ENCODE measurements at places on chromosomes 16 and 17.
A peak's percentile ranks its signal among the peaks of the same experiment; 100 is the strongest.

DNA sequence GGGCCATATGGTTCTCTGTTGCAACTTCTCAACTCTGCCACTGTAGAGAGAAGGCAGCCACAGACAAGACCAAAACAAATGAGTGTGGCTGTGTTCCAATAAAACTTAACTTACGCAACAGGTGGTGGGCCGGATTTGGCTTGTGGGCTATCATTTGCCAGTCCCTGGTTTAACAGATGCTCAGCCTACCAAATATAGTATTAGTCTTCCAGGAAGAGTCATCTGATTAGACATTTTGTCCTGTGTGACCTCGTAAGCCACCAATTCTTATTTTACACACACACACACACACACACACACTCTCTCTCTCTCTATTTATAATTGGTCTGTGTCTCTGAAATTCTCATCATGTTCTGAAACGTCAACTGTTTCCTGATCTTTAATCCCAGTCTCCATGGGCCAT lies 245.9 kb downstream of the XYLT1 start:
- DNase-seq: no peak

DNA sequence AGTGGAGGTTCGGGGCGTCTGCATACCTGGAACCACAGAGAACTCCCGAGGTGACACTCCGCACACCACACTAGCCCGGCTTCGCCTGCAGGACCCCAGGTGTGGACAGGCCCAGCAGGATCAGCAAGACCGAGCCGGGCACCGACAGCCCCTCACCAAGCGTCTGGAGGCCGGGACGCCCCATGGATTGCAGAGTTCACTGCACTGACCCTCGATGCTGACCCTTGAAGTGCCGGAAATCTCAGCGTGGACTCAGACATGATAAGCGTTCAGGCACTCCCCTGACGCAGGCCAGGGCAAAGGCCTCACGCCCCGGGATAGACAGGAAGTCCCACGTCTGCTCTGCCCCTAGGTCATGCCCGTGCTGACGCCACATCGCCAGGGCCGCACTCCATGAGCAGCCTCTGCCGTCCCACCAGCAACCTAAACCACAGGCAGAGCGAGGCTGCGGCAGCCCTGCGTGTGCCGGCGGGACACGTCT lies 26.0 kb downstream of the ACSF3 start:
- no peak for DNase-seq

GRCh38 chr16:54174201-54174600 lies 112.4 kb downstream of the IRX3 start:
- no peak for DNase-seq

GRCh38 chr16:84649511-84649861 lies 1.2 kb downstream of the KLHL36 start:
- DNase-seq: no peak

DNA sequence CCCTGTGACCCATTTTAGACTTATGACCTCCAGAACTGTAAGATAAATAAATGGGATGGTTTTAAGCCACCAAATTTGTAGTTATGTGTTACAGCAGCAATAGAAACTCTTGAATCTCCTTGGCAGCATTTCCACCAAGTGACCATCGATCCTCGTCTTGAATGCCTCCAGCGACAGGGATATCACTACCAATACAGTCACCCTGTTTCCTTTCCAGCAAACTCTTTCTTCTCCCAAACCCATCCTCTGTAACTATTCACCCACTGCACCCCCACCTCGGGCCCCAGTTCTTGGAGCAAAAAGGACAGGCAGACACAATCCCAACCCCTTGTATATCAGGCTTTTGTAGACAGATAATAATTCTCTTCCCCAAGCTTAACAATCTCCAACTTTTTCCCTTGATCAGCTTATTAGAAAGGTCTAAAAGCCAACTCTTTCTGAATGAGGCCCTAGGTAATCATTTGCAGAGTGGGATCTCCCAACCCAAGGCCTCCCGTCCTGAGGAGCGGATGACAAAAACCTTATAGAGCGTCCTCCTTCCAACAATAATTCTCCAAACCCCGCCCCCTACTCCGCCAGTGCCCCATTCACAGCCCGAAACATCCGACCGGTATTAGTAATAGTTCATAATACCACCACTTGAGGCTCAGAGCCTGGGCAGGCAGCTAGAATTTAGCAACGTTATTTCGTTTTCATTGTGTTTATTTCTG lies 14.7 kb upstream of the PLLP start:
- DNase-seq: no peak

DNA sequence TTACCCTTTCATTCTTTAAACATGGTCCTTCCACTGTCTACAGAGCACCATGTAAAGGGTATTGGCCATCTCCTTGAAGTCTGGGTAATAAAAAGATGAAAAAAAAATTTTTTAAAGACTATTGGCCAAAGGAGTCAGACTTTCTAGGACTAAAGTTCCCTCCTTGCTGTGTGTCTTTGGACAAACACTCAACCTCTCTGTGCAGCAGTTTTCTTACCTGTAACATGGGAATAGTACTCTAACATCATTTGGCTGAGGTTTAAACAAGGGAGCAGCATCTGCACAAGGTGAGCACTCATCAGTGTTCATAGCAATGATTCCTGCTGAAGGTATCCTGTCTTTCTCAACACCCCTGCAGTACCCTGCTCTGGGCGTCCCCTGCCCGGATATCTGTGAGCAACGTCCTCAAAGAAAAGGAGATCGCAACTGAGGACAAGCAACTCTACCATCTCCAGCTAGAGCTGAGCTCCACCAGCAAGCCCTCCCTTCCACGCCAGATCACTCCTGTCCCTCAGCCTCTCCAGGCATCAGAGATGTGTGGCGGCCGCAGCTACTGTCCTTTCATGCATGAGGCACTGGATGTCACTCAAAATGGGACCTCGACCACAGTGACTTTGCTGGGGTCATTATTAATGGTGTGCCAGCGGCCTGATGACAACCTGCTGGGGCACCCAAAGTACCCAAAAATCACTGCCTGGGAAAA lies 29.5 kb upstream of the RPH3AL start:
- DNase-seq: no peak

GRCh38 chr17:46940692-46941404 lies 17.9 kb downstream of the GOSR2 start:
- peak; percentile 83 for DNase-seq

- DNase-seq: no peak
These were observed 81.9 kb upstream of the HNF1B start for GRCh38 chr17:37826497-37827430.

DNA sequence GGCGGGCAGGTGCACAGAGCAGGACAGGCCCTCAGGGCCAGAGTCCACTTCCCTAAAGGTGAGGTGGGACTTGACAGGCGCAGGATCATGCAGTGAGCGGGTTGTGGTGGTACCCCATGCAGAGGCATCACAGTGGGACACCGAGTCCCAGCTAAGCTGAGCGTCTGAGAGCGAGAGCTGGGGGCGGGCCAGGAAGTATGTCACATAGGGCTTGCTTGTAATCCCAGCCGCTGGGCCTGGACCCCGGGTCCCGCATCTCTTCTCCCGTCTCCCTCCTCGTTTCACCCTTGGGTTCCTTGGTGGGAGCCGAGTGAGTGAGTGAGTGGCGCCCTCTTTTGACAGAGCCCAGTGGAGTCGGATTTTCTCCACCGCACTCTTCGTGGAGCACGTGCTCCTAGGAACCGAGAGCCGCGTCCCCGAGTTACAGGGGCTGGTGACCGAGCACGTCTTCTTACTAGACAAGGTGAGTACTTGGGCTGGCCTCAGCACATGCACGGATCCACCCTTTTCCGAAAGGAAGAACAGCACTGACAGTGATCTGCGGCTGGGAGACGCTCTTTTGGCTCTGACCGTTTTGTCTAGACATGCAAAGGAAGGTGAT lies 50.8 kb upstream of the ENDOV start:
- no peak for DNase-seq

- no peak for DNase-seq
These were observed 24.5 kb upstream of the DNAH17 start for GRCh38 chr17:78601577-78602190.

DNA sequence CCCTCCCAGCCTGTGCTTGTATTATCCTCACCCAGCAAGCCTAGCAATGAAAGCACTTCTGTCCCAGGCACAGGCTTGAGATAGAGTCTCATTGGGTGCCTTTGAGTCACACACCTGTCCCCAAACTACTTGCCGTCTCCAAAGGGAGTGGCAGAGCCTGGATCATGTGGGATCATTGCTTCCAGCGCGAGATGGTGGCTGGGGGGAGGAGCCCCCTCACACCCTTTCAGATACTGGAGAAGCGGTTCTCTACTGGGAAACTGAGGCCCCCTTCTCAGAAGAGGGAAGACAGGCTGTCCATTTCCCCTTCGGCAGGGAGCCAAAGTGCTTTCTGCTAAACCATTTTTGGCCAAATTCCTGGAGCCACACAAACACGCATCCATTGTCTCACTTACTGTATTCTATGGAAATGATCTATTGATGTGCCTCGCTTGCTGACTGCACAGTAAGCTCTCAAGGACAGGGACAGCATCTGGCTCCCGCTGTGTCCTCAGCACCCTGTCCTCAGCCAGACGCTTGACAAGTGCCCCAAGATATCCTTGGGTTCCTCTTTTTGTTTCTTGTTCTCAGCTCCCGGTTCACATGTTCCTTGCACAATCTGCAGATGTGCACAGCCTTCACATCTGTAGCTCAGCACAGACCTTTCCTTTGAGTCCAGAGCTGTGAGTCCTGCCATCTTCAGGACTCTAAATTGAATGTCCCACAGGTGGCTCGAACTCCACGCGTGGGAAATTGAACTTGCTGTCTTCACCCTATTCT lies 26.0 kb upstream of the DLX3 start:
- DNase-seq: no peak

DNA sequence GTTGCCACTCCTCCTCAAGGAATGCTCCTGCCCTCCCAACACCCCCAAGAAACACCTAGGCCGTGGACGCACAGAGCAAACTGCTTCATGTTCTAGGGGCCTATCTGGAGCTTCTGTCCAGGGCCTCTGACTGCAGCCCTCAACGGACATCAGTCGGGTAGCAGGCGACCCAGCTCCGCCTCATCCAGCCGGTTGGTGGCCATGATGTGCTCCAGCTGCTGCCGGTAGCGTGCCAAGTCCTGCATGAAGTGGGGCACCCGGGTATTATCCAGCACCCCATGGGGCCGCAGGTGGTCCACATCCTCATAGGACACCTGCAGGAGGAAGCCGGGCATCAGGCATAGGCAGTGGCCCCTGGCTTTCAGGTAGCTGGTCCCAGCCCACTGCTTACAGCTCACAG lies 6.3 kb downstream of the NOL3 start:
- no peak for DNase-seq

DNA sequence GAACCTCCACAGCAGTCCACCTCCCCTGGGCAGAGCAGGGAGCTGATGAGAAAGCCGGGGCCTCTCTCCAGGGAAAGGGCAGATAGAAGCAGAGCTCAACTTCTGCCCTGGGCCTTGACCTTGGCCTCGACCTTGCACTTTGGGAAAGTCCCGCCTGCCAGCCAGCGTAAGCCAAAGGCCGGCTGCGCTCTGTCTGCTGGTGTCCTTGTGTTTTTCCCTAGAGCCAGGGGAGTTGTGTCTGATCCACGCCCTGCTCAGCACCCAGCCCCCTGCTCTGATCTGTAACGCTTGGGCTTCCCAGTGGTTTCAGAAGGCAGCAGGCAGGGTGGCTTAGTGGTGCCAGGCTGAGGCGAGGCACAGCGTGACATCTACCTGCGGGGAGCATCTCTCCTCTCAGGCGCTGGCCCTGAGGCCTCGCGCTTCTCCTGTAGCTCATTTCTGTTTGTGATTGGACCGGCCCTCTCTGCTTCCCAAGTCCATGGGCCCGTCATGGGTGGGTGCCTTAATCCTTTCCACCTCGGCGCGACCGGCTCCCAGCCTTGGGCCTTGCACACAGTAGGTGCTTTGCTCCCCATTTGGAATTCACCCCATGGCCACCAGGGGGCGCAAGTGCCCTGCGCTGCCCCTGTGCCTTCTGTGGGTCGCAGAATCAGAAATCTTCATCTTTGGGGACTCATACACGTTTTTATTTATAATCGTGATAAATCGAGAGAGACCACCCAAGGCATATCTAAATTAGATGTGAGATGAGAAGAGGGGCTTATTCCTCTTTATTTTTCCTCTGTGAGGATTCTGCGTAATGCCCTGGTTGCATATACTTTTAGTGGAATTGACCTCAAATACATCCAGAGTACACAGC lies 24.2 kb downstream of the SGSH start:
- DNase-seq: no peak

GRCh38 chr17:48734333-48735061 lies 5.9 kb upstream of the HOXB13 start:
- DNase-seq: no peak

DNA sequence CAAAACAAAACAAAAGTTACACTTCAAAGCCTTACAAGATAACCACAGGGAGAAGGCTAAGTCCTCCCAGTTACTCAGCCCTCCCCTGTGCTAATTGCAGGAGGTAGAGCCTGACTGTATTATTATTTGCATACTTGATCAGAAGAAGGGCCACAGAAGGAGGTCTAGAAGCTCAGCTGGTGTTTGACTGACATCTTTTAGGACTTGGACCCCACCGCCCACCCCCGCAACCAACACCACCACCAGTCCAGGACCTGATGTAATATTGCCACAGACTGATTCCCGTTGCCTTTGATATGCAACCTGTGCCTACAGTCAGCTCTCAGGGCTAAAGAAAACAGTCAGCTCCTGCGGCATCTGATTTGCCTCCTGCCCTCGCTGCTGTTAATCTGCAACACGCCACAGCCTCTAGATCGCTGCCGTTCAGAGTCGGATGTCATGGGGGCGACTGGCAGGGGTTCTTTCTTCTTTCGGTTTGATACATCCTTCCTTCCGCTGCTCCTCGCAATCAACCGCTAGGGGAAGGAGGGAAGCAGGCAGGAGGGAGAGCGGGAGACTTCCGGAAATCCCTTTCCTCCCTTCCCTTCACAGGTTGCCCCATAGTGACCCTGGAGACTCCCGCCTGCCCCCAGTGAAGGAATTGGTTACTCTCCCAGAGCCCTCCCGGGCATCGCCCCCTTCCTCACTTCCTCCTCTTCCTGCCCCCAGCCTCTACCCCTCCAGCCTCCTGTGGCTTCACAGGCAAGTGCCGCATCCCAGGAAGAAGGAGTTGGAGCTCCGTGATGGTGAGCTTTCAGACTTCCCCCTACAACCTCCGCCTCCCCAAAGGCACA lies 90.5 kb upstream of the SOX9 start:
- DNase-seq: no peak

DNA sequence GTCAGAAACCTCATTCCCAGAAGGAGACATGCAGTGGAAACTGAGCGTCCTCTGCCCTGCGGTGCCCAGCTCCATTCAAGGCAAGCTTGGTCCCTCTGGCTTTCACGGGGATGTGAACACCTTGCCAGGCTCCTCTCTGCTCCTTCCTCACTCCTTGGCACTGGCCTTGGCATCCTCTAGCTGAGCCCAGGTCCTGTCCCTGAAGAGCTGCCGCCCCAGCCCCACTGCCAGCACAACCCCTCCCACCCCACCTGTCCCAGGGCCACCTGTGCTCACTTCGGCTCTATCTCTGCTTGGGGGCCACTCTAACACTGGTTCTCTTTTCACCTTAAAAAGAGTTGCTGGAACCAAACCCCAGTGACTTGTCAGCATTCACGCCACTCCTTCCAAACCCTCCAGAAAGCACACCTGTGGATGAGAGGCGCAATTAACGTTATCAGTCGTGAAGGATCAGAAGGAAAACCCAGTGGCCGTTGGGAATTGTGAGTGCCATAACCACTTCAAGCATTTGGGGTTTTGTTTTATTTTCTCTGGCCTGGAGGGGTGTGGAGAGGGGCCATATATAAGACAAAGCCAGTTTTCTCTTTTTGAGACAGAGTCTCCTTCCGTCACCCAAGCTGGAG lies 103.7 kb downstream of the AXIN2 start:
- no peak for DNase-seq

GRCh38 chr17:55427587-55427882 lies 5.9 kb upstream of the MMD start:
- DNase-seq: no peak

- no peak for DNase-seq
These were observed 2.8 kb downstream of the MYCBPAP start for GRCh38 chr17:50511058-50511457.

GRCh38 chr16:52993179-52993578 lies 59.5 kb downstream of the CHD9NB start:
- DNase-seq: no peak

All from thymus (tissue), 14 donors.